ENCODE measurements at places on chromosomes 6 and 20.

GRCh38 chr6:169441292-169441691 is 187.6 kb upstream of the THBS2 start:
- DNase-seq = no peak

DNA sequence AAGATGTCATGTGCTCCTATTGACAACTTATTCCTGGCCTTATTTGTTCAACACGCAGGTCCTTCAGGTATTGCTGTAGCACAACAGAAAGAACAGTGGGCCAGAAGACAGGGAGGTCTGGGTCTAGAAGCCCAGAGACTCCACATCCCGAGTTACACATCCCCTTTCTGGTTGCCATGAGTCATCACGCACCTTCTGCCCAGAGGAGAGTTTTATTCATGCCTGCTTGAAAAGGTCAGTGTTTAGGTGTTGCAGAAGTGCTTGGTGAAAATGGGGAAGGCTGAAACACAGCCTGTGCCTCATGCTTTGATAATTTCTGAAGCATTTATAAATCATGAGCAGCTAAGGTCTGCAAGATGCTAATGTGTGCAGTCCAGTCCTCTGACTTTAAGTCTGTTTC is 256.4 kb downstream of the GMPR start:
- no peak for DNase-seq

GRCh38 chr20:33103556-33103955 is 24.1 kb downstream of the BPIFB4 start:
- DNase-seq = no peak

- no peak for DNase-seq
Measured at GRCh38 chr6:117512056-117512828, 29.8 kb downstream of the DCBLD1 start.

DNA sequence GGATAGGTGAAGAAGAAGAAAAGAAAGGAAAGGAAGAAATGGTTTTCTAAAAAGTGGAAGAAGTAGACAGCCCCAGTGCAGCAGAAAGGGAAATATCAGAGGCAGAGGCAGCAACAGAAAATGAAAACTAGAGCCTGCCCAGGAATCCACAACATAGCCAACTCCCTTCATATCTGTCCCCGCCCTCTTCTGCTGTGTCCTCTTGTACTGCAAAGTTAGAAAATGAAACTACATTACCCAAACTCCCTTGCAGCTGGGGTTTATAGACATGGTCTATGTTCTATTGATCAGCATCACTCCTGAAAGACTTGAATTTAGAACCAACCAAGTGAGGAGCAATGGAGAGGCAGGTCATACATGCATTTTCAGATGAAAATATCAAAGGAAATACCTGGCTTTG is 200.5 kb upstream of the PHACTR1 start:
- no peak for DNase-seq

DNA sequence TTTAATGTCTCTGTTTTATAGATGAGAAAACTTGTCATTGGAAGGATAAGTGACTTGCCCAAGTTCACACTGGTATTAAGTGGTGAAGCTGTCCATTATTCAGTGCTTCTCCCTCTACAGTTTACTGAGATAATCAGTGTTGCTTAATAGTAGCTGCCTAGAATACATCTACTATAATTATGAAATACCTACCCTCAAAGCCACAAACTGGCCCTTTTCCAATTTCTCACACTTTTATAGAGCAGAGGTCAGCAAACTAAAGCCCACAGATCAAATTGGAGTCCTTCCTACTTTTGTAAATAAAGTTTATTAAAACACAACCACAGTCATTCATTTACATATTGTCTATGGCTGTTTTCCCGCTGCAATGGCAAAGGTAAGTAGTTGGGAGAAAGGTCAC is 73.5 kb downstream of the EYS start:
- DNase-seq = no peak

DNA sequence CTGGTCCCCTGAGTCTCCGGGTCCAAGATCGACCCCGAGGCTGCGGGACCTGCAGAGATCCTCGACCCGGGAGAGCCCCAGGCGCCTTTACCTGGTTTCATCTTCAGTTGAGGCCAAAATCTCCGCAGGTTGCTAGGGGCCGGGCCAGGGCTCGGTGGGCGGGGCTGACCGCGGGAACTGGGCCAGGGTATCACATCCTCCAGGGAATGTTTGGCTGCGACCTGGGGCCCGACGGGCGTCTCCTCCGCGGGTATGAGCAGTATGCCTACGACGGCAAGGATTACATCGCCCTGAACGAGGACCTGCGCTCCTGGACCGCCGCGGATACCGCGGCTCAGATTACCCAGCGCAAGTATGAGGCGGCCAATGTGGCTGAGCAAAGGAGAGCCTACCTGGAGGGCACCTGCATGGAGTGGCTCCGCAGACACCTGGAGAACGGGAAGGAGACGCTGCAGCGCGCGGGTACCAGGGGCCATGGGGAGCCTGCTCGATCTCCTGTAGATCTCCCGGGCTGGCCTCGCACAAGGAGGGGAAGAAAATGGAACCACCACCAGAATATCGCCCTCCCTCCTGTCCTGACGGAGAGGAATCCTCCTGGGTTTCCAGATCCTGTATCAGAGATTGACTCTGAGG is 53.8 kb upstream of the POLR1H start:
- no peak for DNase-seq

DNA sequence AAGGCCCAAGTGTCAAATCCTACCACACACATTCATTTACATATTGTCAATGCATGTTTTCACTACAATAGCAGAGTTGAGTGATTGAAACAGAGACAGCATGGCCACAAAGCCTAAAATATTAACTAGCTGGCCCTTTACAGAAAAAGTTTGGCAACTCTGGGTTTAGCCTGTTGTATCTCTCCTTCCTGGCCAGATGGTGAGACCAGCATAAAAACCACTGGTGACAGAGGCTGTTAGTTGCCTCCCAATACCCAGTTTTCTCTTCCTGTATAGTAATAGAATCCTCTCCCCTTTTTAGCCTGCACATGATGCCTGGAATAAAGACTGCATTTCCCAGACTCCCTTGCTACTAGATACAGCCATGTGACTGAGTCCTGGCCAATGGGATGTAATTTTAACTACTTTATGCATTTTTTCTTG is 100.0 kb upstream of the TAB2 start:
- no peak for DNase-seq

GRCh38 chr6:85402071-85402470 is 47.8 kb upstream of the NT5E start:
- DNase-seq = no peak

GRCh38 chr6:15817100-15817499 is 154.3 kb upstream of the DTNBP1 start:
- no peak for DNase-seq

- no peak for DNase-seq
Measured at GRCh38 chr20:57323034-57323433, 6.6 kb upstream of the SPO11 start.

DNA sequence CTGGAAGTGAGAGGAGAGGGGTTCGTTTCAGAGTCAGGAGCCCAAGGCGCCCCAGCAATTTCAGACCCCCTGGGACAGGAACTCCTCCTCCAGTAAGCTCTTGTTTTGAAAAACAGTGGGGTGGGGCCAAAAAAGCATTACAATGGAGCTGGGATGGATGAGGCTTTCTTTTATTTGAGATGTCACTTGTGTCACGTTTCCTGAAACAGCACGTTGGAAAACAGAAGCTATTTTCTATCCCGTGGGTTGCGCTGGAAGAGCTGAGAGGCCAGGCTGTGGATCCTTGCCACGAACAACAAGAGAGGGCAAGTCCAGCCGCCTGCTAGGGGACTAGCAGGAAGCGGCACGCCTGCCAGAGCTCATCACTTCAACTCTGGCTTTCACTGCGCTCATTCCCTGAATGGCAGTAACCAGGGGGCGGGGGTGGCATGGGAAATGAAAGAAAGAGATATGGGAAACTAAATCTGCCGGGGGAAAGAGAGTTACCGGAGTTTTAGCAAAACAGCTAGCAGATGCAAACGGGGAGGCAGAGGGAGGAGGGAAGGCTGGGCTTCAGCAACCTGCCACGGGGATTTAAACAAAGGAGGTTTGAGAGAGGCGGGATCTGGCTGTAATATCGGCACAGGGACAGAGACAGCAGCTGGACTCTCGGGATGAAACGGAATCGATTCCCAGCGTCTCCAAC is 34.6 kb downstream of the GCNT2 start:
- no peak for DNase-seq

GRCh38 chr20:34529742-34530141 is 13.5 kb downstream of the DYNLRB1 start:
- no peak for DNase-seq

- no peak for DNase-seq
Measured at GRCh38 chr6:55918639-55919038, 43.2 kb upstream of the BMP5 start.

GRCh38 chr20:48776306-48776705 is 51.5 kb downstream of the PREX1 start:
- DNase-seq = no peak

GRCh38 chr20:49785852-49786175 is 26.8 kb upstream of the SLC9A8 start:
- no peak for DNase-seq

DNA sequence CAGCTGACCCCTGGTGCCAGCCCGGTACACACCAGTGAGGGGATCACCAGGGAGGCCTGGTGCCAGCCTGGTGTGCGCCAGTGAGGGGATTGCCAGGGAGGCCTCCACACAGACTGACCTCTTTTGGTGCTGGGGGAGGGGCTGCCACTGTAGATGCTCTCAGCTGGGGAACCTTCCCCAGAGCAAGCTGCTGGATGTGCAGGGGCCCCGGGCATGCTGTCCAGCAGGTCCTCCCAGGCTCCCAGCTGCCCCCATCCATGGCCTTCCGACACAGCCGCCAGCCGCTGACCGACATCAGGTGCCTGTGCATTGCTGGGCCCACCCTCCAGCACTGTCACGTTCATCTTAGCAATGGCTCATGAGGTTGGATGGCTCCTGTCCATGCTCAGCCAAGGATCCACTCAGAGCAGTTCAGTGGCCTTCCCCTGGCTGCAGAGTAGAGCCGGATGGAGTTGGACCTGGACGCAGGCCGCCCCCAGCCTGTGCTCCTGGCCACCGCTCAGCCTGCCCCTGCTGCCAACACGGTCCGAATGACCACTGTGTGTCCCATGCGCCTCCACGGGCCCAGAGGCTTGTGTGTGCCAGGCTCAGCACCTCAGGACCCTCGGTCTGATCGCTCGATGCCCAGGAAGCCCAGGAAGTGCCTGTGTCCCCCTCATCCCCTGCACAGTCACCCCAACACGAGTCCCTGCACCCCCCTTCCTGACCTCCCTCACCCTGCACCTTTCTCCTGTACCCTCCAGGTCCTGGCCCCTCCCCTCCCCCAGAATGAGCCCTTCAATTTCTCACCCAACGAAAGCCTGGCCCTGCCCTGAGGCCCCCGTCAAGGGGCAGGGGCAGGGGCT is 95.7 kb downstream of the YTHDF1 start:
- no peak for DNase-seq

GRCh38 chr20:35698298-35699126 is 640 bp downstream of the NFS1 start:
- DNase-seq = no peak

- no peak for DNase-seq
Measured at GRCh38 chr6:5025911-5026819, 22.3 kb upstream of the RPP40 start.

DNA sequence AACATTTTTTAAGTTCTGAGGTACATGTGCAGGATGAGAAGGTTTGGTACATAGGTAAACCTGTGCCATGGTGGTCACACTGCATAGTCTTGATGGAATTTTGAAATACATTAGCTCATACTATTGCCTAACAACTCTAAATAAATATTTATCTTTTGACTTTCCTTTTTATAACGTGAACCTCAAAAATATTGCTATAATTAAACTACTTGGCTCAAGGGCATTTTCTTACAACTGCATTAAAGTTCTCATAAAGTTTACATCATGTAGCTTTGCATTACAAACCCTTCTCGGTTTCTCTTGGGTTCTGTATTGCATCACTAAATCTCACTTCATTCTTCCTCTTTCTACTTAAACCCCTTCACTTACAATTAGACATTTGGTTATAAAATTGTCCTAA is 636.0 kb upstream of the PTCHD4 start:
- DNase-seq = no peak

- no peak for DNase-seq
Measured at GRCh38 chr6:41470331-41471063, 75.7 kb upstream of the FOXP4 start.

DNA sequence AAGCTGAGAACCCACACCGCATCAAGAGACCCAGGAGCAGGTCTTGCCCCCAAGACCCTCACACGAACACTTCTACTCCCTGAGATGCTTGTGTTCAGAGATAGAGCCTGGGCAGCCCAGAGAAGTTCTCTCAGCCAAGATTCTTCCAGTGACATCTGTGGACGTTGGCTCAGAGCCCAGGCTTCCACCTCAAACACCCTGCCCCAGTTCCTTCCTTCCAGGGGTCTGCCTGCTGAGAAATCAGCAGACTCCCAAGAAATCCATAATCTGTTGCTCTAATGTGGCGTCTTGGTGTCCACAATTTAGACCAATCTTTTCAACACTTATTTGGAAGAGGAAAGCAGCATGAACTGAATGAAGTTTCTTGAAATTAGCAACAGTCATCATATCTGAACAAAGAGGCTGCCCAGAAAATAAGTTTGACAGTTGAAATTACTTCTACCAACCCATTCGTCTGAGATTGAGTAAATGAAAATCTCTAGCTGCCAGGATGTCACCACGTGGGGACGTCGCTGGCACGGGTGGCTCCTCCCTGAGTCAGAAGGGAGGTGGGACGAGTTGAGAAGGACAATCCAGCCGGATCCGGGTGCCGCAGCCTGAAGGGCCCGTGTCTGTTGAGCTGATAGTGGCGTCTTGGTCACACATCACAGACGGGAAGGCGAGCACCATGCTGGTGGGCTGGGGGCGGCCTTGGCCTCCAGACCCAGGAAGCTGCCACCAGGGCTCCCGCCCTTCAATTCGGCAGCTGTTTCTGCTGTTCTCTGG is 400.9 kb downstream of the TAF4 start:
- no peak for DNase-seq

- no peak for DNase-seq
Measured at GRCh38 chr6:53928641-53929040, 133.8 kb downstream of the LRRC1 start.

DNA sequence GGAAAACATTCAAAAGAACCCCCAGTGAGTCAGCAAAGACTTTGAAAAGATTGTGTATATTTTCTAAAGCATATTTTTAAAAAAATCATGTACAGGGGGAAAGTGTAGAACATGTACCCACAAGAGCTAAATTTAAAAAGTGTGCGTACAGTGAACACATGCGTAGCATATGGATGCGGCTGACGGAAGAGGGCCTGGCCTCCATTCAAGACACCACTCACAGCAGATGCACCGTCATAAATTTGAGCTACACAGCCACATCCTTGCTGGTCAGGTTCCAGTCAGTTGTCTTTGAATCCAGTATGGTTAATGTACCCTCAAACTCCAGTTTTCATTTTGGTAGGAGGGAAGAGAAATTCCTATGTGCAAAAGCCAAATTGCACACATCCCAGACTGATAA is 54.3 kb upstream of the SPACA1 start:
- no peak for DNase-seq

- no peak for DNase-seq
Measured at GRCh38 chr6:73123632-73124329, 101.5 kb downstream of the KHDC1L start.

DNA sequence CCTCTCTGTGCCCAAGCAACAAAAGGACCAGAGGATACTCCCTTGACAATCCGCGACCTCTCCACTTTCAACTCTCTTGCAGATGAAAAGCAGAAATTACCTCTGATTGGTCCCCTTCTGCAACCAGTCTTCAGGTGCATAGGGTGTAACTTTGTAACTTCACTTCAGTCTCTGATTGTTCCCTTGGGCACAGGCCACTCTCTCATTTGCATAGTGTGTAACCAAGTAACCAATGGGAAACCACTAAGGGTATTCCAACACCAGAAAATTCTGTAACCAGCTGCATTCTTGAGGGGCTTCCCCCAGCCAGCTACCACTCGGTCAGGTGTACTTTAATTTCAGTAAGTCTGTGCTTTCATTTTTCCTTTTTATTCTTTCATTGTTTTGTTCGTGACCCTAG is 4.4 kb upstream of the RAET1L start:
- DNase-seq = no peak

All from stimulated activated CD4-positive, alpha-beta T cell treated with anti-CD3 and anti-CD28 coated beads, Interleukin-1b, Interleukin-23, amount 100 ng/mL, for 1 hour (primary cell).